Temporal lobe (tissue), 4 donors: ENCODE measurements at places on chromosomes 2 and 18. TPM values are rescaled to one million over a fixed set of nuclear protein-coding genes. Genes with fewer than 3 reads are reported as not detected.

Gene FHOD3
- 41.6 TPM for total RNA-seq

Gene C2orf72
- total RNA-seq: 31.0 TPM

Gene MROH2A
- total RNA-seq: not detected

Gene IL18RAP
- not detected for total RNA-seq

Gene MARCO
- total RNA-seq: 0.25 TPM

Gene CCDC150
- 3.4 TPM for total RNA-seq

Gene SULT1C4
- total RNA-seq: 16.7 TPM

Gene WNT6
- not detected for total RNA-seq

Gene IL36G
- total RNA-seq: not detected

Gene EVA1A
- 0.98 TPM for total RNA-seq

Gene MDH1B
- total RNA-seq: 3.4 TPM

Gene TMEM247
- not detected for total RNA-seq

Gene CGREF1
- 13.3 TPM for total RNA-seq

Gene CYS1
- total RNA-seq: 0.49 TPM

Gene DSG2
- 3.2 TPM for total RNA-seq

Gene ZNF892
- total RNA-seq: 31.0 TPM
